ENCODE measurements at places on chromosomes 11 and 22. TPM values are rescaled to one million over a fixed set of nuclear protein-coding genes. Genes with fewer than 3 reads are reported as not detected.

DNA sequence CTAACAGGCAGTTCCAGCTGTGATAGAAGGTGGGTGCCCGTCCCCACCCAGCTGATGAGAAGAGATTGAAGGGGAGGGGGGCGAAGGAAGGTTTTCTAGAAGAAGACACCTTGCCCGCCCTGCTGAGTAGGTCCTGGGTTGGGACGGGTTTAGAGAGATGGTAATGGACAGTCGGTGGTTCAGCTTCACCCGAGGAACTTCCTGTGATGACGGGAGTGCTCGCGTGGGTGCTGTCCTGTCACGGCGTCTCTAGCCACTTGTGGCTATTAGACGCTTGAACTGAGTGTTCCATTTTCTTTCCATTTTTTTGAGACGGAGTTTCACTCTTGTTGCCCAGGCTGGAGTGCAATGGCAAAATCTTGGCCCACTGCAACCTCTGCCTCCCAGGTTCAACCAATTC is 27.6 kb upstream of the MGAT3 start:
- no peak for DNase-seq

DNA sequence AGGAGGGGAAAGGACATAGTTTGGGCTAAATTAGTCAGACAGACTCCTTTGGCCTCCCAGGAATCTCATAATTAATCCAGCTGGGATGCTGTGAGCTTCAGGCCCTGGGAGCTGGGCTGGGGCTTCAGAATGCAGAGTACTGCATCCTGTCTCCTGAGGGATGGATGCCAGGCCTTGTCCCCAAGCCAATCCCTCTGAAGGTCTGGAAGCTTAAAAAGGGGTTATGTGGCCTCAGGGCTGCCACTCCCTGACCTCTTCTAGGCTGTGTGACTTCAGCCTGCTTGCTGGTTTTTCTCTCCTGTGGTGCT is 6.9 kb upstream of the LRRC32 start:
- DNase-seq = no peak

GRCh38 chr22:37502342-37503182 is 16.4 kb upstream of the MFNG start:
- no peak for DNase-seq

MS4A3 gene
- not detected for total RNA-seq

- no peak for DNase-seq
Observed at GRCh38 chr11:85483861-85484260, 143.3 kb downstream of the DLG2 start.

GRIK4 gene
- total RNA-seq = 1.7 TPM

OLFML1 gene
- total RNA-seq = 0.56 TPM

CPT1B gene
- total RNA-seq = 85.6 TPM

GRCh38 chr11:116276051-116277044 is 496.4 kb downstream of the BUD13 start:
- peak; percentile 98 for DNase-seq

- DNase-seq = no peak
Observed at GRCh38 chr11:115297330-115297729, 206.9 kb downstream of the CADM1 start.

- no peak for DNase-seq
Observed at GRCh38 chr11:122270535-122270934, 154.5 kb upstream of the BLID start.

OR51I1 gene
- not detected for total RNA-seq

DNA sequence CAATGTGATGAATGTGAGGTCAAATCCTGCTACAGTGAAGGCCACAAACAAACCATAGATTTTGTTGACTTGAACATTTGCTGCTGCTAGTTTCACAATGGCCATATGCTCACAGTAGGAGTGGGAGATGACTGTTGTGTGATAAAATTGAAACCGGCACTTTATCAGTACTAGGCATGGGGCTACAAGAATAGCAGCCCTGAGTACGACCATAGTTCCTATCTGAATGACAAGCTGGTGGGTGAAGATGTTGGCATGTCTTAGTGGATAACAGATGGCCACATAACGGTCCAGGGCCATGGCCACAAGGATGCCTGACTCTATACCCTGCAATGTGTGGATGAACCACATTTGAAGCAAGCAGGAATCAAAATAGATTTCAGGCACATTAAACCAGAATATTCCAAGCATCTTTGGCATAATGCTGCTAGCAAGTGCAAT is 2.8 kb downstream of the OR52A1 start:
- no peak for DNase-seq

DNA sequence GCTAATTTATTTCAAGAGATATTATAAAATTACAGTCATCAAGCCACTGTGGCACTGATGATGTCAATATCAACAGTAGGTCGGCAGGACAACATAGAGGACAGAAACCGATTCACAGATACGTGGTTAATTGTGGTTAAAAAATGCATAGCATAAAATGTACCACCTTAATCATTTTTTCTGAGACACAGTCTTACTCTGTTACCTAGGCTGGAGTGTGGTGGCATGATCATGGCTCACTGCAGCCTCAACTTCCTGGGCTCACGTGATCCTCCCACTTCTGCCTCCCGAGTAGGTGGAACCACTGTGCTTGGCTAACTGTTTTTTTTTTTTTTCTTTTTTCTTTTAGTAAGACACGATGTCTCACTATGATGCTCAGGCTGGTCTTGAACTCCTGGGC is 21.0 kb upstream of the TOLLIP start:
- DNase-seq = no peak

DNA sequence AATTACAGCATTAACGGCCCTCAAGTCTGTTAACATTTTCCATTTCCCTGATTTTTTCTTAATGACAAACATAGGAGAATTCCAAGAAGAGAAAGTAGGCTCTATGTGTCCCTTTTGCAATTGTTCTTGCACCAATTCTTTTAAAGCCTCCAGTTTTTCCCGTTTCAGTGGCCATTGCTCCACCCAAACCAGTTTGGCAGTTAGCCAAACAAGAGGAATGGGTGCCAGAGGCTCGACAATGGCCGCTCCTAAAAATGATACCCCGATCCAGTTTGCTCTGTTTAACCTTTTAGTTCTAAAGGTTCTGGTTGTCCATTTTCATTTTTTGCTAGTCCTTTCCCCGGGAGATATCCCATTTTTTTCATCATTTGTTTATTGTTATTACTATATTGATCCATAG is 6.7 kb upstream of the DNAJB13 start:
- DNase-seq = no peak

GRCh38 chr22:27776650-27776958 is 25.0 kb downstream of the MN1 start:
- DNase-seq = no peak

OR2AG2 gene
- total RNA-seq = 0.68 TPM

DNA sequence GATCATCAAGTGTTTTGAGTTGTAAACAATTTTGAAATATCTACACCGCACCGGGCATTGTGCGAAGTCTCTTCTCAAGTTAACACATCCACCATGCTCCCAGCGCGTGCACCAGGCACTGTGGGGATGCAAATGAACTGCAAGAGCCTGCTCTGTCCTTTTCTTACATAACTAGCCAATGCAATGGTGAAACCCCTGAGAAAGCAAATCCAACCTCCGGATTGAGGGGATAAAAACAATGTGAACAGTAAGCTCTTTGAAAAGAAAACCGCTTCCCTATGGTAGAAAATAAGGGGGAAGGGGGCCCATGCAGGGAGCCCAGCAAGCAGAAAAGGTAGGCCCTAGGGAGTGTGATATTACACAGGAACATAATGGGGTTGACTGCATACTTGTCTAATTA is 274.9 kb upstream of the MPPED2 start:
- no peak for DNase-seq

- DNase-seq = no peak
Observed at GRCh38 chr22:41271787-41272186, 14.2 kb downstream of the RANGAP1 start.

- no peak for DNase-seq
Observed at GRCh38 chr11:2740275-2740940, 40.6 kb upstream of the KCNQ1OT1 start.

UPK3A gene
- total RNA-seq = not detected

ZNF215 gene
- total RNA-seq = 7.7 TPM

GRCh38 chr11:1152316-1153104 is 5.2 kb upstream of the MUC5AC start:
- no peak for DNase-seq

GRCh38 chr22:29148826-29149225 is 56.9 kb upstream of the EMID1 start:
- no peak for DNase-seq

DNA sequence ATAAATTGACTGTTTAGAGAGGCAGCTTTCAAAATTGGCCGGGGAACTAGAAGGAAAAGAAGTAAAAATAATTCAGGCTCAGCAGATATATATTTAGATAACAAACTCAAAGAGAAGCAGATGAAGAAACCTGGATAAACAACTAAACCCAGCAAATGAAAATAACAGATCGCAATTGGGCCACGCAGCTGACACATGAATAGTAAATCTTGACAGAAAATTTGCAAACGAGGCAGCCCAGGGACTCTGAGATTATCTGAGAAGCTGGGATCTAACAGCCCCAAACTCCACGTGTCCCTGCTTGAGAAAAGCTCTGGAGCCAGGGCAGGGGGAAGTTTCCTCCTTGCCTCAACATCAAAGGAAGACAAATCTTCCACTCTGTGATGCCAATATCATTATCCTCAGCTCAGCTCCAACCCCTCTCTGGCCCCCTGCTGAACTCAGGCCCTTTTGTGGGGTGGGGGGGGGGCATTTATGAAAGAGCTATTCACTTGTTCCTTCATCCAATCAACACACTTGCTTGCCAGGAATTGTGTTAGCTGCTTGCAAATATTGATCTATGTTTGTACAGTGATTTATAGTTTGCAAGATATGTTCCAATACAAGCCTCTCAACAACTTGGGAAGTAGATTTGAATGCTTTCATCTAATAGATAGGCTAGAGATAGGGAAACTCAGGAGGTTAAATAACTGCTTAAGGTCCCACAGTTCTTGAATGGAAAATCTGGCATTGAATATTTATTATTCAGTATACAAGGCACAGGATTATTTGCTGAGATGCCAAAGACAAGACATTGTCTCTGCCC is 72.5 kb upstream of the C11orf87 start:
- peak; percentile 42 for DNase-seq

- no peak for DNase-seq
Observed at GRCh38 chr22:44955102-44955501, 54.7 kb downstream of the PHF21B start.

DNA sequence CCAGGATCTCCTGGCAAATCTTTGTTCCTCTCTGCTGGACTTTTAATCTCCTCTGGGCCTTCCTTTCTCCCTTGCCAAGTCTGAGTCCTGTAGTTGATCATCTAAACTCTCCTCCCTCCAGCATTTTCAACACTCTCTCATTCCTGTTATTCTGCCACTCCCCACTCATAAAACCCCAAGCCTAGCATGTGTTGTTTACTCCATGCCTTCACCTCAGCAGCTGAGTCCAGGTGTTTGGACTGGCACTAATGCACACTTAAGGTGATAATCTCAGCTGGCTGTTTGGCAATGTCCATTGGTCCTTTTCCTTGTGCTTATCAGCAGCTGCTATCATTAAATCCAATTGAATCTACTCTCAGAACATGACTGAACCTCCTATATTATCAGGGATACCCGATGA is 876.8 kb upstream of the TENM4 start:
- DNase-seq = no peak

- DNase-seq = peak; percentile 73
Observed at GRCh38 chr22:30424534-30425326, 838 bp upstream of the MTFP1 start.

DNA sequence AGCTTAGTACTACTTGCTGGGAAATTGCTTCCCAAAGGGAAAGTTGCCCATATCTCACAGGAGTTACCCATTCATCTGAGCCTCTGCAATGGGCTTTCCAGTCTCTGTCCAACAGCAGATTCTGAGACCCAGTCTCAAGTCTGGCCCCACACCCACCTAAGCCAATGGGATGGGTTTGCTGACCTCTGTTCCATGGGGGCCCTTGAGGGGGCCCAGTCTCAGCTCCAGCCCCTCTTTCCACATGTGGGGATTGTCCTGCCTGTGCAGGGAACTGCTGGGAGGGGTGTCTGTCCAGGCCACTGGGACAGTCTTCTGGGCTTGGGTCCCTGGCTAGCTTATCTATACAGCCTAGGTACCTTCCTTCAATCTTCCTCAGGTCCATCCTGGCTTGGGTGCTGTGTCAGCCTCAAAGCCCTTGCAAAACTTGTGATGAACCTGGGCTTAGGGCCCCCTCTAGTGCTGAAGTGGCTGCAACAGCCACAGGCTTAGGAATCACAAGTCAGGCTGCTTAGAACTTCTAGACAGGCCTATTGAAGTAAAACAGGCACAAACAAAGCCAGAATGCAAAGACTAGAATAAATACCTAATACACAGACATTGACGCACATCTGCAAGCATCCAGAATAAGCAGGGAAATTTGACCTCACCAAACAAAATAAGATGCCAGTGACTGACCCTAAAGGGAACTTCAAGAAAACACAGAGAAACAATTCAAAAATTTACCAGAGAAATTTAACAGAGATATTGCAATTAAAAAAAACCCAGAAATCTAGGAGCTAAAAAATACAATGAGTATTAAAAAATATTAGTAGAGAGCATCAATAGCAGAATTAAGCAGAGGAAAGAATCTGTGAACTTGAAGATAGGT is 11.7 kb upstream of the PATL1 start:
- DNase-seq = peak; percentile 93

GRAMD1B gene
- total RNA-seq = 28.8 TPM

DNA sequence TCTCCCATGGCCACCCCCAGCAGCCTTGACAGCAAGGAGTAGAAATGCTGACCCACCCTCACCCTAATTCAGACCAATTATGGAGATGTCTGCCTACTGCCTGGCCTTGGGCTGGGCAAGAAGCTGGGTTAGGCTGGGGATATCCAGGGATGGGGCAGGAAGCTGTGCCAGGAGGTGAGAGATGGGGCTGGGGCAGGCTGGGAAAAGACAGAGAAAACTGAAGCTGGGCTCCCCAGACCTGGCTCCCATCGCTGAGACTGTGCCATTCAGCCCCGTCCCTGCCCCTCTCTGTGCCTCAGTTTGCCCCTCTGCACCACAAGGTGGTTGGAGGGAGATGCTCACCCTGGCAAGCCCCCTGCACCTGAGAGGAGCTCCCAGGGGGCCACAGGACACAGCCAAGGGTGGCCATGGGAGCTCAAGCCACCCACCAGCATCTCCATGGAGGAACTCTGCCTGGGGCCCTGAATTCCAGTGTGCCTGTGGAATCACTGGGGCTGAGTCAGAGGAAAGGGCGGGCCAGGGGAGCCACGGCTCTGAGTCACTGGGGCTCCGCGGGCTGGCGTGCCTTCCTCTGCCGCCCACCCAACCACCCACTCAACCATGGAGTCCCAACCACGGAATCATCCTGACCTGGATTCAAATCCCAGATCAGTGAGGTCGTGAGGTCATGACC is 6.0 kb upstream of the CARD10 start:
- DNase-seq = no peak

PANX2 gene
- total RNA-seq = 10.3 TPM

- peak; percentile 88 for DNase-seq
Observed at GRCh38 chr22:39306456-39307361, 12.7 kb downstream of the RPL3 start.

C22orf42 gene
- 1.5 TPM for total RNA-seq
